ENCODE measurements at places on chromosomes 2 and 18.

DNA sequence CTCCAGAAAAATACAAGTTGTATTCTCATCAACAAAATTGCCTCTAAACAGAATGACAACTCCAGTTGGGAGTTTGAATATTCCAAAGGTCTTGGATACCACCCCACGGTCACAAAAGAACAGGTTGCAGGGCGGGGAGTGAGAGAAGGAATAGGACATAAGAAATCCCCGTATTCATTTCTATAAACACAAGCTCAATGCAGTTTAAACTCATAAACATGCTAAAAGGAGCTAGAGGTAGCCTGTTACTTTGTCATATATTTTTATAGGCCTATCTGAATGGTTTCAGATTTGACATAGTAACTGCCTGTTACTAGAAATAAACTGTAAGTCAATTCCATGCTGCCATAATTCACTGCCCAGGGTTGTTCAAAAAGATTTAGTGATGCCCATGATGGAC is 567.5 kb downstream of the BCL11A start:
- DNase-seq = no peak

DNA sequence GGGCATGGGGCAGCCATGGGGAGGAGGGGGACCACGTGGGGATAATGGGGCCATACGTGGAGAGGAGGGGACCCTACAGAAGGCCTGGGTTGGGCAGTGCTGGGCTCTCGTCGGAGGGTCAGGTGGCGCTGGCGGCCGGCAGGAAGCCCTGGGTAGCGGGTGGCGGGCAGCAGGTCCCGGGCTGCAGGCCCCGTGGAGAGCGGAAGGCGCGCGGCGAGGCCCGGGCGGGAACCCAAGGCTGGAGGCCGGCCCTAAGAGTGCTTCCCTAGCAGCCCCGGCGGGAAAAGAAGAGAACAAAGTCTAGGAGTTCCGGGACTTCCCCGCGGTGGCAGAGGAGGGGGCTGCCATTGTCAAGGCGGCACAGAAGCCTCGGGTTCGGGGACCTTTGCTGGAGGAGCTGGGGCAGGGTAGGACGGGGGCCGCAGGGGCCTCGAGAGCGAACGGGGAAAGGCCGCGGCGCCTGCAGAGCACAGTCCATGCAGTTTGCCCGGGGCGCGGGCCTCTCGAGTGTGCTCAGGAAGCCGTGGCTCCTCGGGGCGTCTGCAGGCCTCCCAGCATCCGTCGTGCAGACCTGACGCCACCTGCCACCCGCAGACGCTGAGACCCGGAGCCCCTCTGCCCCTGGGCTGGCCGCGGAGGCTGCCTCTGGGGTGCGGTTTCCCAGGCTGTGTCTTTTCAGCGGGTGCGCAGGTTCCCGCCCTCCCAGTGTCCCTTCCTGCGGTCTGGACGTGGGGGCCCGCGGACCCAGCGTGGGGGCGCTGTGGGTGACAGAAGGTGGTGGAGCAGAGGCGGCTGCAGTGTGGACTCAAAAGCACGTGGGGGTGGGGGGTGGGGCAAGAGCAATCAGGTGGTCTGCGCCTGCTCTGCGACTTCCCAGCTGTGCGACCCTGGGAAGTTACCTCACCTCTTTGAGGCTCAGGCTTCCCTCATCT is 19.4 kb upstream of the NCL start:
- DNase-seq = no peak

GRCh38 chr2:102208774-102209173 is 22.0 kb downstream of the IL1RL2 start:
- DNase-seq = no peak

DNA sequence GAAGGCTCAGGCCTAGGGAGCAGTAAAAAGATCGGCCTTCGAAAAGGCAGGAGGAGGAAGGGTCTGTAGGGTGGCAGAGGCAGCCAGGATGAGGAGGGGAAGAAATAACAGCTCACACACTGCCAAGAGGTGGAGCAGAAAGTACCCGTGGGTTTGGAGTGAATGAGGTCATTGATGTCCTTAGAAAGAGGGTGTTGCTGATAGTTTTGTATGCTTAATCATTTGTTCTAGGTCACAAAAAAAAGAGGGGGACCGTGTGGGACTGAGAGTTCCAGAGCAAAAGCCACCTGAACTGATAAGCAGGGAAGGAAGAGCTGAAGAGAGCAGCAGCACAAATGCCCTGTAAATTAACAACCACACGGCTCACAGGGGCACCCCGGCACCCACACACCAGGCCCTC is 140.4 kb downstream of the FAM161A start:
- DNase-seq = no peak

- no peak for DNase-seq
These were observed 90.4 kb downstream of the SPTBN1 start for GRCh38 chr2:54546518-54546917.

GRCh38 chr2:170298861-170299429 is 121.0 kb downstream of the MYO3B start:
- no peak for DNase-seq

- no peak for DNase-seq
These were observed 98.0 kb downstream of the AAK1 start for GRCh38 chr2:69545477-69545932.

- no peak for DNase-seq
These were observed 725 bp downstream of the FBXO48 start for GRCh38 chr2:68466361-68466777.

GRCh38 chr2:52264488-52264887 is 1232.6 kb upstream of the NRXN1 start:
- DNase-seq = no peak

DNA sequence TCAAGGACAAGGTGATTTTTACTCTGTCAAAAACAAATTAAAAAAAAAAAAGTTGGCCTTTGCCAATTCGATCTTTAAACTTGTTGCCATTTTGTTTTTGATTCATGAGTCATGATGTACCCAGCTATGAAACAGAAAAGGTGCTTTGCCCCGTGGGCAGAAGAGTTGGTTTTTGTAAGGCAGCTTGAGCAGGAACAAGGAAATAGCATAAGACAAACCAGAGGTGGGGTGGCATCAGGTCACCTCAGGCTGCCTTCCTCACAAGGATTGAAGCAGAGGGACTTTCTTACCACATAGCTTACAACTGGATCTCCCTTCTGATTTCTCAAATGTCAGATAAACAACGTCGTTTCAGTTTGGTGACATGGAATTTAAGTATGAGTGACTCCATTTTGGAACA is 123.8 kb downstream of the ARL4C start:
- DNase-seq = no peak

DNA sequence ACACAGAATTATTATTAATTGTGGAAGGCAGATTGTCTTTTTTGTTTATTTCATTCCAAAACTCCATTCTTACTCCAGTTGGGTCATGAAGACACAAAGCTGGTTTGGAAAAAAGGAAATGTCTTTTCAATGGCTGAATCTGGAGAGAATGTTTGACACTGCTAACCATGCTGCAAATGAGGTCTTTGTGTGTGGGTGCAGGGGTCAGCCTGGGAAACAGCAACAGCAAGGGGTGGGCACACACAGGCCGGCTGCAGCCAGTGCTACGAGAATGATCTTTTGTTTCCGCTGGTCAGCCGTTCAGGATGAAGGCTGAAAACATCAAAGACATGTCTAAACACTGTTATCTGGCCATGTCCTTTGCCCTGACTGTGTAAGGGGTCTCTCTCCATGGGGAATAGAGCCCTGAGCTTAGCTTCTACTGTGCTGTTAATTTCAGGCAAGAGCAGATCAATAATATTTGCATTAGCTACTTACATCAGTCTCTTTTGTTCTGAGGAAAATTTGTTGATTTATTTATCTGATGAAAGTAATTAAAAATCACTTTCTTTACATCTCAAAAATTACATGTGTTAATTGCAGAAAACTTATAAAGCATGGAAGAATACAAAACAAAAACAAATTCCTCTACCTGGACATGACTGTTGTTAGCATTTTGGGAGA is 33.3 kb upstream of the E2F6 start:
- no peak for DNase-seq

DNA sequence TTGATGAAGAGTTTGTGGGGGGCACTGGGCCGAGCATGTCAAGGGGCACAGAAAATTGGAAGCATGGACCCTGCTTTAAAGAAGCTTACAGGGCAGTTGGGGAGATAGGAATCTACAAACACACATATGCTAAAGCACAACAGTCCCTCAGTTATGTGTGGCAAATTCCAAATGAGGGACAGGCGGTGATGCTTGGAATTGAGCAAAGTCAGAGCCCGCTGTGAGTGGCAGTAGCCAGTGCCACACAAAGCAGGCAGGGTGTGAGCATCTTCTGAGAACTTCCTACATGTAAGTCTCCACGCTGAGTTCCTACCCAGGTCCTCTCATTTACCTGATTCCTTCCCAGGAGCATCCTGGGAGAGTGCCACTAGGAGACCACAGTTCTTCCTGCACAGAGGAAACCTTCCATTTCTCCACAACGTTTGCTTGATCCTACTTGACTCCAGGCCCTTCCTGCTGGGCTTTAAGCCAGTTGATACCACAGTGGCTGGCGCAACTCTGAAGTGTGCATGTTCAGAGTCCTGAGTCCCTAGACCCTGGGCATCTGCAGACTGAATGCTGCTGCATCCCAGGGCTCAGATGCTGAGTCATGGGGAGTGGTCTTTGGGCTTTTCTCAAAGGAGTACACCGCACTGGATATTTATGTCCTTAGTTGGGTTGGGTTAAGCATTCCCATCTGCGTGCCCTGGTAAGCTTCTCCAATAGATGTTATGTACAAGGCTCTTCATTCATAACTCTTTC is 287.3 kb upstream of the REV1 start:
- DNase-seq = no peak

- DNase-seq = no peak
These were observed 288.2 kb upstream of the ST6GAL2 start for GRCh38 chr2:107174171-107174570.

- no peak for DNase-seq
These were observed 133.3 kb downstream of the CDH2 start for GRCh38 chr18:28043631-28044030.

- no peak for DNase-seq
These were observed 17.6 kb upstream of the SLC9A2 start for GRCh38 chr2:102601730-102602129.

DNA sequence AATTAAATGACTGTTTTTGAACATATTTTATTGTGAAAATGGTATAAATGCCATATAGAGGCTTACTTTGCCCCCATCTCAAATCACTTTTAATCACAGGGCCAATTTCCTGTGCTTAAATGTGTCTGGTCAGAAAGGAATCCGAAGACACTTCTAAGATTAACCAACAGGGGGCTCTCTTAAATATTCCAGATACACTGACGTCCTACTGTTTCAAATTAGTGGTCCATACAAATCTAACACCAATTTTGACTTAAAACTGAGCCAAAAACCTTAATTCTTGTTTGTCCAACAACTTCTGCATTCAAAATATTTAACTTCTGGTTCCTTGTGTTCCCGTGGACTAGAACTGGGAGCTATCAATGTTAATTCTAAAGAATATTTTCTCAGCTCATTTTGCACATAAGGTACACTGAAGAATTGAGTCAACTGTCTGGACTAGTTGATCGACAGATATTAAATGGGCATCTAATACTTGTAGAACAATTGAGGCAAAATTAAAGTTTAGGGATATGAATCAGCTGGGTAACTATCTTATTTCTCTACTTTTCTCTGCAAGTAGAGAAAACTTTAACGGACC is 557.5 kb downstream of the ARHGAP15 start:
- DNase-seq = no peak

GRCh38 chr2:177124371-177124770 is 88.2 kb upstream of the HNRNPA3 start:
- no peak for DNase-seq

DNA sequence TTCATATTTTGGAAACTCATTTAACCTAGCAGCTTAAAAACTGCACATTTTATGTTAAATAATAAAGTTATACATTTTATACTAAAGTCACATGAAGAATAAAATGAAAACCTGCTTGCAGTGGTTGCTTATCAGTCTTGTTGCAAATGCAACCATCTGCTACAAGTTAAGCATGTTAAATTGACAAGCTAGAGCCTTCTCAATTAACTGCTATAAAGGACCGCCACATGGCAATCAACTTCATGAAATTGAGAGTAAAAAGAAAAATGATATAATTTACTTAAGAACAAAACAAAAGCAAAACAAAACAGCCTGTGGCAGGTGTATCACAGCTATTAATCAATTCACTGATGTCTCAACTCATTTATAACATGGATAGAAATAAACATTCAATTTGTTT is 78.7 kb downstream of the RTTN start:
- DNase-seq = no peak

GRCh38 chr2:29618024-29618423 is 303.4 kb downstream of the ALK start:
- no peak for DNase-seq

DNA sequence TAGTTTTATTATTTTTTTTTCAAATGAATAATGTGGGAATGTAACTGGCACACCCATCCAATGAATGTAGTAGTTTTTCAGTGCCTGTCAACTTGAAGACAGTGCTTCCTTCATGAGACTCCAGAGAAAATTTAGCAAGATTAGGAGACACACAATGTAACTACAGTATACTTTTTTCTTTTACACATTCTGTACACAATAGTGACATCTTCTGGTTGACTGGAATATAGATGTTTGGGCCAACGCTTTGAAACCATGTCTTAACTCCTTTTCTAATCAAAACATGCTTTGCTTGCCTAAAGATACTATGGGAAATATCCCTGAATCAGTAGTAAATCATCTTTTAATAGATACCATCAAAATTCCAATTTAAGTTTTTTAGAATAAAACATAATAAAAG is 229.5 kb upstream of the ZC3H15 start:
- DNase-seq = no peak

- no peak for DNase-seq
These were observed 29.0 kb downstream of the PSME4 start for GRCh38 chr2:53941749-53942148.

GRCh38 chr18:11529081-11529480 is 80.3 kb upstream of the SLC35G4 start:
- no peak for DNase-seq

- DNase-seq = no peak
These were observed 310.4 kb upstream of the CCDC68 start for GRCh38 chr18:55269622-55270021.

- DNase-seq = no peak
These were observed 201.1 kb upstream of the GATA6 start for GRCh38 chr18:21968338-21968737.
